Astrocyte (in vitro differentiated cells and primary cell): ENCODE measurements at places on chromosomes 7 and 10. TPM values are rescaled to one million over a fixed set of nuclear protein-coding genes. Genes with fewer than 3 reads are reported as not detected.
A peak's percentile ranks its signal among the peaks of the same experiment; 100 is the strongest.

DNA sequence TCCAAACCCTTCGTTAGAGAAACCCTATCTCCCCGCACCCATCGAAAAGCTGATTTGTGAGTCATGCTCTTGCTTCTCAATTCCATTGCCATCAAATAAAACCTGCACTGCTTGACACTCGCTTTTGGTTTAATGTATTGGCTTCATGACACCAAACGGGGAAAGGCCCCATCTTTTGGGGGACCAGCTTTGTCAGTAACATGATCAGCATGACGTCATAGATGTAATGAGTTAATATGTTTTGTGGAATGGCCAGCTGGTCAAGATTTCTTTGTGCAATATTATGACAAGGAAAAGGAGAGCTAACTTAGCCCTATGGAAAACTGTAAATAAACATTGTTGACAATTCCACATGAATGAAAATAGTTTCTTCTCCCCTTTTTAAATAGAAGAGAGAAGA is 1260.5 kb upstream of the CELF2 start:
- no peak for DNase-seq
- H3K4me1 ChIP-seq, result peaks cover 3% of the 10 kb centered on the region
- H3K36me3 ChIP-seq, result no peaks in the 10 kb centered on the region
- H3K27me3 ChIP-seq, result no peaks in the 10 kb centered on the region
- no peak overlapping the region for H3K27ac ChIP-seq

GRCh38 chr7:76346097-76346496 is 12.7 kb downstream of the YWHAG start:
- H3K4me3 ChIP-seq, result no peak overlapping the region
- peaks cover 64% of the 10 kb centered on the region for H3K36me3 ChIP-seq
- no peaks in the 10 kb centered on the region for H3K27me3 ChIP-seq
- no peak for DNase-seq
- no peak overlapping the region for H3K27ac ChIP-seq

The GRM3 gene
- total RNA-seq, result not detected in 2 replicates

GRCh38 chr7:147878912-147879661 is 711.5 kb upstream of the C7orf33 start:
- H3K27ac ChIP-seq, result no peak overlapping the region
- no peaks in the 10 kb centered on the region for H3K4me1 ChIP-seq
- no peaks in the 10 kb centered on the region for H3K27me3 ChIP-seq
- H3K36me3 ChIP-seq, result no peaks in the 10 kb centered on the region

The PRKAR2B gene
- 6.4 and 7.6 TPM in 2 replicates for total RNA-seq

DNA sequence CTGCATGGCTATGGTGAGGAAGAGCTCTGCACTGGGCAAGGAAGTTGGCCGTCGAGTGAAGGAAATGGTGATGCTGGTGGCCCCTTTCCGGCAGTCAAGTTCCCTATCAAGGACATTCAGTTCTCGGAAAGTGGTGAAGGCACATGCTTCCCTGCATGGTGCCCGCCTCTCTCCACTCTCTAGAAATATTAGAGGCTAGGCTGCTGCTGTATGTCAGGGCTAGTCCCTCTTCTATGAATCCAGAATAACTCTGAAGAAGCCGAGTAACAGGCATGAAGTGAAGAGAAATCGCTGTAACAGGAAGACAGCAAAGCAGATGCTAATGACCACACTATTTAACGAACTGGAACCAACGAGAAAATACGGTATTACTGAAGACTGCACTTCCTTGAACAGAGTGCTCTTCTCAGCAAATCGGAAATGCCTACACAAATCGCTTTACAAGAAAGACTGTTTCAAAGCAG is 5.4 kb downstream of the IDI1 start:
- DNase-seq, result no peak
- H3K4me1 ChIP-seq, result peaks cover 5% of the 10 kb centered on the region
- peaks cover 39% of the 10 kb centered on the region for H3K36me3 ChIP-seq
- no peaks in the 10 kb centered on the region for H3K27me3 ChIP-seq

DNA sequence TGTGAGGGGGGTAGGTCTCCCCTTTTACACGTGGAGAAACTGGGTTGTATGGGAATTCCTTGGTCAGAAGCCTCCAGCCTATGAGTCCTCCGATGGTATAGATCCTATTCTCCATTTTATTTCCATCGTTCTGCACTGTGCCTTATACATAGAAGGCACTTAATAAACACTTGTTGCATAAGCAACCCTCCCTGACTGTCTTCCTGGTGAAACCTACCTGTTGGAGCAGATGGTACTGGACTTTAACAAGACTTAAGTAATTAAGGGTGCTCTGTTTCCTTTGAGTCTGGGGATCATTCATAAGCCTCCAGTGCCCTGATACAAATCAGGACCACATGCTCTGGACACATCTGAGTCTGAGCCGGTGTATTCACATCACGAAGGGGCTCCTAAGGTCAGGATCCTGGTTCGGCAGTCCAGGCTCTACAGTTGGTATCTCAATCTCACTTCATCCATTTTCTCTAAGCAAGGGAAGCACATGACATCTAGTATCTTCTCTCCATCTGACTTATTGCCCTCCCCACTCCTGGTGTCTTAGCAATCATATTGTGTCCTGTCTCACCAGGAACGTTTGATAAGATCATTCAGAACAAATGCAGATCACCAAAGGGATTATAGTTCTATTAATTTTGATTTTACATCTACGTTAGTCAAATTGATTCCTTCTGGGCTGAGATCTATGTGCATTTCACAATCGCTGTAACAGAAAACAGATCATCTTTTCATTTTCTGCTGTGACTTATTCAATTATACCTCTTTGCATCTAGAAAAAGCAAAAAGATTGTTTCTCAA is 22.8 kb upstream of the EZH2 start:
- no peak overlapping the region for H3K4me3 ChIP-seq
- H3K27ac ChIP-seq, result no peak overlapping the region
- H3K36me3 ChIP-seq, result no peaks in the 10 kb centered on the region
- no peak for DNase-seq
- peaks cover 31% of the 10 kb centered on the region for H3K27me3 ChIP-seq

The HEPACAM2 gene
- not detected in 2 replicates for total RNA-seq

GRCh38 chr7:38068461-38068860 is 109.6 kb upstream of the STARD3NL start:
- no peak overlapping the region for H3K4me3 ChIP-seq
- H3K27me3 ChIP-seq, result no peaks in the 10 kb centered on the region
- H3K36me3 ChIP-seq, result no peaks in the 10 kb centered on the region
- no peak overlapping the region for H3K27ac ChIP-seq
- H3K4me1 ChIP-seq, result no peaks in the 10 kb centered on the region

DNA sequence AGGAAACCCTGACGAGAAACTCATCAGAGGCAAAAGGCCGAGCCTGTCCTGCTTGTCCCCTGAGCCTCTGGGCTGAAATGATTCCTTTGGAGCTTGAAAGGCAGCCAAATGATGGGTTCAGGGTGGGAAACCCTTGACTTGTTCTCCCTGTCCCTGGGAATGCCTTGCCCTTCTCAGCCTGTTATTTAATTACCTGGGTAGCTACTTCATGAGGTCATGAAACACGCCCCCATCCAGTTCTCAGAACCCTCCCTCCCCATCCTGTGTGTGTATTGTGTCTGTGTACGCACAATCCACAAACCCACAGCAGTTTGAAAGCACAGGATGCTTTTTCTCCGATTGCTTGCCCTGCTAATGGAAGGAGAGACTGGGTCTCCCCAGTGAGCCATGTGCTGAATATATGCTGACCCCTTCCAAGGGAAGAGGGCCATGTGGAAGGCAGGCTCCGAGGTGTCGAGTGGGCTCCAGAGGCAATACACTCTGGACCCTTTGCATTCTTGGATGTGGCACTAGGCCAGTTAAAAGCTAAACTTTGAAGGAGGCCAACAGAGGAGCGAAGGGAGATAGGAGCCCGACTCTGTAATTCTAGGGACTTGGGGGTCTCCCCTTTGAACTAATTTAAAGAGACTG is 10.6 kb downstream of the DUSP5 start:
- H3K36me3 ChIP-seq, result peaks cover 61% of the 10 kb centered on the region
- no peaks in the 10 kb centered on the region for H3K27me3 ChIP-seq
- H3K27ac ChIP-seq, result no peak overlapping the region
- H3K4me3 ChIP-seq, result no peak overlapping the region

DNA sequence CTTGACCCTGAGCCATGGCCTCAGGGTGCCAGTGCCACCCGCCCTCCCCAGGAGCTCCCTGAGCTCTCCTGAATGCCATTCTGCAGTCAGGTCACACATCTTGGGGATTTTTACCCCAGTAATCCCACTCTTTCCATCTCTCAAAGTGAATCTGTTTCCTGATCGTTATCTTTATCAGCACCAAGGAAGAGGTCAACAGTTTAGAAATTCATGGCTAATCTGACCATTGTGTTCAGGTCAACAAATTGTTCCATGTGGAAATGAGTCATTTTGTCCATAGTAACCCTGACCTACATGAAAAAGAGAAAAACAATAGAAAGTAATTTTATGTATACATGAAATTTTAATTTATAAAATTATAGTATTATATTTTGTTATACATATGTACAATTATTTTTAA is 28.8 kb upstream of the ZNF488 start:
- no peaks in the 10 kb centered on the region for H3K36me3 ChIP-seq
- no peaks in the 10 kb centered on the region for H3K4me1 ChIP-seq
- peaks cover 15% of the 10 kb centered on the region for H3K27me3 ChIP-seq
- H3K4me3 ChIP-seq, result no peak overlapping the region
- DNase-seq, result no peak
- no peak overlapping the region for H3K27ac ChIP-seq

DNA sequence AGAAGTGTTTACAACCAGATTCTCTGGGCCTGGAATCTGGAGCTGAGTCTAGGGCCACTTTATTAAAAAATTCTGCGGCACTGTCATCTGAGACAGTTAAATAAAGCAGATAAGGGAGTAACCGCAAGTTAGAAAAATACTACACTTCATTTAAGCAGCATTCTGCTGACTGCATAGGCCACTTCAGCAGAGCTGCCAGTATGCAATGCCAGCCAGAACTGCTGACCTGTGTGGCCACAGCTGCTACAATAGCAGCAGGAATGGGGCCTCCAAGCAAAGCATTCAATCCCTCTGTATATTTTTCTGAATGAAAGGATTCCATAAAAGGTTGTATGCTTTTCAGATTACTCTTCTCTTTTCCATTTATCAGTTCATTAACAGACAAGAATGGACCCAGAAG is 136.0 kb downstream of the COL28A1 start:
- H3K36me3 ChIP-seq, result no peaks in the 10 kb centered on the region
- no peak overlapping the region for H3K4me3 ChIP-seq
- no peaks in the 10 kb centered on the region for H3K4me1 ChIP-seq

DNA sequence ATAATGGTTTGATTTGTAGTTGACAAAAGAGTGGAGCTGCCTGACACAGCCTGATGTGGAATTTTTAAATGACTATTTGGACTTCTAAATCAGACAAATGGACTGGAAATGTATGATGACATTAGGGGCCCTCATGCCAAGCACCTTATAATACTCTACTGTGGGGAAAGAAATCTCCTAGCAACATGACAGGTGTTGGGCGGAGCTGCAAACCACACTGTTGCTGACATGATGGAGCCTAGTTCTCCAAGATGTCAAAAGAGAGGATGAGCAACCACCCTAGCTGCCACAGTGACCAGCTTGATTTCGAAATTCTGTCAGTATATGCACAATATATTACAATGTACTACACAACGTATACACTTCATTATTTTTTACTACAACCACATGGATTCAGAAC is 65.8 kb downstream of the RHOBTB1 start:
- no peaks in the 10 kb centered on the region for H3K4me1 ChIP-seq
- H3K36me3 ChIP-seq, result peaks cover 3% of the 10 kb centered on the region
- no peak overlapping the region for H3K27ac ChIP-seq
- H3K4me3 ChIP-seq, result no peak overlapping the region
- H3K27me3 ChIP-seq, result no peaks in the 10 kb centered on the region

DNA sequence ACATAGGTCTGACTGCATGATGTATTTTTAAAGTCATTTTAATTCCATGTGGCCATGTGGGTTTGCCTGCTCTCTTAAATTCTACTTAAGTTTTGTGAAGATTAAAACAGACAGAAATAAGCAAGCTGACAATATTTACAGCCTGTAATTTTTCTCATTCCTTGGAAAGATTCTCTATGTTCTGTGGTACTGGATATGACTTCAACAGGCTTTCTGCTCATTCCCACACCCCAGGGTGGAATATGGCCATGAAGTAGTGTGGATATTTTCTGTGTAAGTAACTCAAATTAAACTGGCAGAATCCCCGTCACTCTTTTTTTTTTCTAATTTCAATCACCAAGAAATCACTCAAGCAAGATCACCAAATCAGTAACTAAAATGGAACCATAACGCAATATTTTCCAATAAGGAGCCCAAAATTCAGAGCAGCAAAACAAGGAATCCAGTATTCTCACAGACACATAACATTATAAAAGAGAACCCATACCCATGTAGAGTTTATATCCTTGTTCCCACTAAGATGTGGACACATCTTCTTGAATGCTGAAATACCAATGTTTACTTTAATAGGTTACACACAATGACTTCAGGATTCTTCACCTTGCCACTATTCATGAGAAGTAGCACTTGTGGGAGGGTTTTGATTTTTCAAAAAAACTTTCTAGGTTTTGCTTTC is 5.7 kb downstream of the HOXA5 start:
- H3K4me1 ChIP-seq, result peaks cover 6% of the 10 kb centered on the region
- peaks cover 93% of the 10 kb centered on the region for H3K27me3 ChIP-seq
- no peak overlapping the region for H3K27ac ChIP-seq
- DNase-seq, result no peak
- H3K4me3 ChIP-seq, result no peak overlapping the region
- no peaks in the 10 kb centered on the region for H3K36me3 ChIP-seq

GRCh38 chr10:97927622-97928021 is 78.0 kb downstream of the GOLGA7B start:
- H3K4me3 ChIP-seq, result no peak overlapping the region
- no peak for DNase-seq
- no peaks in the 10 kb centered on the region for H3K36me3 ChIP-seq
- no peaks in the 10 kb centered on the region for H3K27me3 ChIP-seq
- H3K4me1 ChIP-seq, result no peaks in the 10 kb centered on the region
- no peak overlapping the region for H3K27ac ChIP-seq

DNA sequence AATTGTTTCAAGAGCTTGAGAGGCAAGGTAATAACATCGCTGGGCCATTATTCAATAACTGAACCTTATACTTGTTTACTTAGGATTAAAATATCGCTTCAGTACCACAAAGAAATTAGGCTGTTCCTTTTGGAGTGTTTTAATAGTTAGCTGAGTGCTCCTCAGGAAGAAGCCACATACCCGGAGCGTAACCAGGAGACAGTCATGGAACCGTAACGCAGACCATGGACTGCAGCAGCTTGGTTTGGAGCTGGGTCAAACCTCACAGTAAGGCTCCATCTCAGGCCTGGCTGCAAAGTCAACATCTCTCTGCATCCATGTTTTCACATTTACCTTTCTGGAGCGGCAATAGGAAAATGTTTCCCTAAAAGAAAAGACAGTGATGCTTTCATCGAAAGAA is 599.0 kb downstream of the TNS3 start:
- H3K4me1 ChIP-seq, result no peaks in the 10 kb centered on the region
- no peak overlapping the region for H3K27ac ChIP-seq
- no peaks in the 10 kb centered on the region for H3K27me3 ChIP-seq
- peak; percentile 2 for DNase-seq

DNA sequence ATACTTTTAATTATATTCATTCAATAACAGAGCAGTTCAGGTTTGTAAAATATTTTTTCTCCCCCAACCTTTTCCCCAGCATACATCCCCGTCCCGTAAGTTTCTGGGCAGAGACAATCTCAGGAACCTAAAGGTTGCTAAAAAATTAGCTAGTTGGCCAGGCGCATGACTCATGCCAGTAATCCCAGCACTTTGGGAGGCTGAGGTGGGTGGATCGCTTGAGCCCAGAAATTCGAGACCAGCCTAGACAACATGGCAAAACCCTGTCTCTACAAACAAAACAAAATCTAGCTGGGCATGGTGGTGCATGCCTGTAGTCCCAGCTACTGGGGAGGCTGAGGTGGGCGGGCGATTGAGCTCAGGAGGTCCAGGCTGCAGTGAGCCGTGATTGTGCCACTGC is 40.2 kb downstream of the TCF7L2 start:
- no peaks in the 10 kb centered on the region for H3K36me3 ChIP-seq
- no peak overlapping the region for H3K27ac ChIP-seq
- H3K4me3 ChIP-seq, result no peak overlapping the region
